ENCODE measurements at places on chromosomes 5 and 9. TPM values are rescaled to one million over a fixed set of nuclear protein-coding genes. Genes with fewer than 3 reads are reported as not detected.

LRRC19 gene
- not detected for total RNA-seq

DDX4 gene
- total RNA-seq, result not detected

COMMD10 gene
- 37.9 TPM for total RNA-seq

TTLL11 gene
- total RNA-seq, result 1.1 TPM

PRSS3 gene
- total RNA-seq, result 1.0 TPM

Measured in Panc1 (cell line).